ENCODE measurements at places on chromosomes 4 and X.

- DNase-seq, result no peak
These were observed 97.3 kb upstream of the DDX3X start for GRCh38 chrX:41236629-41237028.

GRCh38 chr4:84847978-84848377 lies 118.5 kb downstream of the WDFY3 start:
- no peak for DNase-seq

GRCh38 chr4:159055833-159056232 lies 47.0 kb upstream of the RAPGEF2 start:
- no peak for DNase-seq

DNA sequence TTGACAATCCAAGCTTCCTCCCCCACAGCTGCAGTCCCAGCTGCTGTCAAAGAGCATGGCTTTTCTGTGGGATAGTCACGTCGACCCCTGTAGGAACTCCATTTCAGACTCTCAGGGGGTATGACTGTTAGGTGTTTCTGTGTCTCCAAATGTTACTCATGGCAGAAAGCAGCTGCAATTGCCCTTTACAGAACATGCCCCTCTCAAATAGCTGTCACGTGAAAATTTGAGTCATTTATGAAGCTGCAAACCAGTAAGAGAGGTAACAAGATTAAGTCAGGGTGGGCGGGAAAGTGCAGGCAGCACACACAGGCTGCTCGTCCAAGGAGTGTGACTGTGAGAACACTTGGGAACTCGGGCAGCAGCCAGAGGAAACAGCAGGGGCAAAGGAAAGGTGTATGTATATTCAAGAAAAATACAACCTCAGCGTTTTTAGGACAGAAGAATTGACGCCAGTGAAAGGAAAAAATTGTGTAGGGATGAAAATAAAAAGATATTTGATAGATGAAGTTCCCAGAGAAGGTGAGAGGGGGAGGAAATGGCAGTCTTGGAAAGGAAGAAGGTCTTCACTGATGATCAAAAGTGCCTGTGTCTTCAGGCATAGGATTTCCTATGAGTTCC lies 66.5 kb upstream of the TMEM184C start:
- DNase-seq, result peak; percentile 51

DNA sequence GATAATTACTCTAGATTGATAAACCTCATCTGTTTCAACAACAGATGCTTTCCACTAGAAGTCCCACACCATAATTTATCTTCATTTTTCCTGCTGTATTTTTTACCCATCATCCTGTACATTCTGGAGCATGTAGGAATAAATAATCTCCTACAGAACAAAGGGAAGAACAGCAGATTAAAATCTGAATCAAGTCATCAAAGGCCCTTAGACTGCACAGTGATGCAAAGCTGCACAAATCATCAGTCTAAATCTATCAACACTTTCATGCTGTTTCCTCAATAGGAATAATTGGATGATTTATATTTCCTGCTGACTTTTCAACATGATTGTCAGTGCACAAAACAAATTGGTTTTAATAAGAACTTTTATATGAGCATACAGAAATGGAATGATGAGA lies 1143.9 kb downstream of the STIM2 start:
- no peak for DNase-seq

DNA sequence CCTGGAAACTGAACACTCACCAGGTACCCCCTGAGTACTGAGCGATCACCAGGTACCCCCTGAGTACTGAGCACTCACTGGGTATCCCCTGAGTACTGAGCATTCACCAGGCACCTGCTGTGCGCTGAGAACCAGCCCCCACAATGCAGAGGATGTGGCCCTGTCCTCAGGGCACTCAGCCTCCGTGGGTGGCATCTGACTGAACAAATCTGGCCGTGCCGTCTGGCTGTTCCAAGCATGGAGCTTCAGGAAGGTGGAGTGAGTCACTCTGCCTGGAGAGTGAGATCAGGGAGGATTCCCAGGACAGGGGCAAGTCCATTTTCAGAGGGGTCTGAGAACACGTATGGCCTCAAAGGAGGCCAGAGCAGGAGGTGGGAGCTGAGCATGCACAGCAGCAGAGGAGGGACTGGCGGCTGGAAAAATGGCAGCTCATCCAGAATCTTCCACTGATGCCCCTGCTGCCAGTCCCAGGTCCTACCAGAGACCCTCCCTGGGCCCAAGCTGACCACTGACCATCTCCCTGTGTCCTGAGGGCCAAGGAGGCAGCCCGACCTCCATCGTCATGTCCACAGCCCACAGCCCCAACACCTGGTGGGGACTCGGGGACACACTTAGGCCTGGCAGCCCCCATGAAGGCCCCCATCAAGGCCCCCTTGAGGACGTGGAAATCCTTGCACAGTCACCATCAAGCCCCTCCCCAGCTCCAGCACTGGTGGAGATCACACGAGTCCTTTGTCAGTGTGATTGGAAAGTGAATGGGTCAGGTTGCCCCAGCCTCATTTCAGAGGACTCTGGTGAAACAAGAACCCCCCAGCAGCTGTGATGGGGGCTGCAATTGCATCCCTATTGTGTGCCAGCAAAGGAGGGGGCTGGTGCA lies 94.1 kb downstream of the HMX1 start:
- peak; percentile 44 for DNase-seq

GRCh38 chr4:8866421-8866820 lies 5.2 kb downstream of the HMX1 start:
- no peak for DNase-seq

Measured in HTR-8/SVneo (cell line).